ENCODE measurements at places on chromosomes 13 and 19.
A peak's percentile ranks its signal among the peaks of the same experiment; 100 is the strongest.

GRCh38 chr19:47153266-47153665 is 22.6 kb downstream of the SAE1 start:
- ATAC-seq: no peak

DNA sequence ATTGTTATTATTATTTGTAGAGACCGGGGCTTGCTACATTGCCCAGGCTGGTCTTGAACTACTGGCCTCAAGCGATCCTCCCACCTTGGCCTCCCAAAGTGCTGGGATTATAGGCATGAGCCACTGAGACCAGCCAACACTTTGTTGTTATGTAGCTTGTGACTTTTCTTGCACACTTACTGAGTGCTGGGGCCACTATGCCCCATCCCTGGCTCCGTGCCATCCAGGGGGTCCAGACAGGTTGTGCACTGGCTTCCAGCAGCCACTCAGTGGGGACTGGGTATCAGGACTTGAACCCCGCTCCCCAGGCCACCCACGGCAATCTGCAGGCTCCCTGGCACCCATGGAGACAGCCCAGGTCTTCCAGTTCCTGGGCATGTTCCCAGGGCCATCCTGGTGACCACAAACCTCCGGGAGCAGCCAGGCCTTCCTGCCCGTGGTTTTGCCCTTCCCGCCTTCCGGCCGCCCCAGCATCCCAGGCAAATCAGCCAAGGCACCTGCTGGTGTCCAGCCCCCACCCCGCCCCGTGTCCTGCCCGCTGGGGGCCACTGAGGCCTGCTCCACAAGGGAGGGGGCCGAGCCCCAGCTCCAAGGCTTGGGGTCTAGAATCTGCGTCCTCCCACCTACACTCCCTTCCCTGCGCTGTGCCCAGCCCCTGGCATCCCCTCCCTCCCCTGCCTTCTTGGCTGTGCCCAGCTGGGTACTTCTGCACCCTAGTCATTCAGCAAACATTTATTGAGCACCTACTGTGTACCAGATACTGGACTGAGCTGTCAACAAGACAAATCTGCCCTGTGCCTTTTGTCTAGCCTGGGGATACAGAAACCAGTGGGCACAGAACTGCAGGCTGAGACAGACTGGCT is 23.7 kb upstream of the SEMA6B start:
- ATAC-seq: no peak

GRCh38 chr13:72415817-72416216 is 311.6 kb downstream of the MZT1 start:
- ATAC-seq: no peak

DNA sequence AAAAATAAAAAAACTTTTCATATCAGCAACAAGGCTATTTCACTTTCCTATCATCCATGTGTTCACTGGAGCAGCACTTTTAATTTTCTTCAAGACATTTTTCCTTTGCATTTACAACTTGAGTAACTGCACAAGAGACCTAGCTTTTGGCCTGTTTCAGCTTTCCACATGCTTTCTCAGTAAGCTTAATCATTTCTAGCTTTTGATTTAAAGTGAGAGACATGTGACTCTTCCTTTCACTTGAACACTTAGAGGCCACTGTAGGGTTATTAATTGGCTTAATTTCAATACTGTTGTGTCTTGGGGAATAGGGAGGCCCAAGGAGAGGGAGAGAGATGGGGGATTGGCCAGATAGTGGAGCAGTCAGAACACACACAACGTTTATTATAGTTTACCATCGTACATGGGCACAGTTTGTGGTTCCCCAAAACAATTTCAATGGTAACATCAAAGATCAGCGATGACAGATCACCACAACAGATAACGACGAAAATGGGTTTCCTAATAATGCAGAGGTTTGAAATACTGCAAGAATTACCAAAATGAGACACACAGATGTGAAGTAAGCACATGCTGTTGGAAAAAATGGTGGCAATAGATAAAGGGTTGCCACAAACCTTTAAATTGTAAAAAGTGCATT is 117.6 kb downstream of the GGACT start:
- ATAC-seq: no peak

DNA sequence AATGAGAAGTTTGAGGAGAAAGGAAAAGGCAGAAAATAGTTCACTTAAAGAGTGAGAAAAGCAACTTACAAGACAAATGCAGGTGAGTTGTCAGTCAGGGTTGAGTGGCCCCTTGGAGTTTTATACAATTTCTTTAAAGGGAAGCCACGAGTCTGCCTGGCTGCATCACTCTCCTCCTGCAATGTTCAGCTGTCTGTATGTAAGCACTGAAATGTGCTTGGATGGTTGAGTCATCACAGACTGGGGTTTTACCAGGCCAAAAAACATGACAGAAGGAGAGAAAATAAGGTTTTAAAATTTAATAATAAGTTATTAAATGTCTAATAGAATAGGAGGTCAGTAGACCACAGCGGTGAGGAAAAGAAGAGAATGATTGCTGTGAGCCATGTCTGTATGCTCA is 51.0 kb upstream of the FGF14 start:
- ATAC-seq: no peak

DNA sequence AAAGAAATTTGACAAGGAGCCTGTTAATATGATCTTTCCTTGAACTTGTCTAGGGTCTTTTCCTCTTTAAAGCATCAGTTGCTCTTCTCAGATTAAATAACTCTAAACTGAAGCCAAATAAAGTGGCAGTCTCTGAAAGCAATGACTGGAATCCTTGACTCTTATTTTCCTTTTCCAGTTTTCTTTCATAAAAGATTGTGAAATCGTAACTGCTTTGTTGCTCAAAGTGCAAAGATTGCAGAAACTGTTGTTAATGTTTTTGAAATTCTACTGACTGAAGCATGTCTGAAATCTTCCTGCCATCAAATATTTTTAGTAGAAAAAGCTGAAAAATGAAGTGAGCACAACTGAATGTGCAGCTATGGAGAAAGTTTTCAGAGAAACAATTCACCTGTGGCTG is 1.9 kb downstream of the NHLRC3 start:
- ATAC-seq: no peak

DNA sequence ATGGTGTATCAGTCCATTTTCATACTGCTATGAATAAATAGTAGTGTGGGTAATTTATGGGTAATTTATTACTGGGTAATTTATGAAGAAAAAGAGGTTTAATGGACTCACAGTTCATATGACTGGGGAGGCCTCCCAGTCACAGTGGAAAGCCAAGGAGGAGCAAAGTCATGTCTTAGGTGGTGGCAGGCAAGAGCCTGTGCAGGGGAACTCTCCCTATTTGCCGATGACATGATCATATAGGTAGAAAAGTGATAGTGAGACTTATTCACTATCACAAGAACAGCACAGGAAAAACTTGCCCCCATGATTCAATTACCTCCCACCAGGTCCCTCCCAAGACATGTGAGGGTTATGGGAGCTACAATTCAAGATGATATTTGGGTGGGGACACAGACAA is 1137.7 kb downstream of the UQCRFS1 start:
- ATAC-seq: no peak

DNA sequence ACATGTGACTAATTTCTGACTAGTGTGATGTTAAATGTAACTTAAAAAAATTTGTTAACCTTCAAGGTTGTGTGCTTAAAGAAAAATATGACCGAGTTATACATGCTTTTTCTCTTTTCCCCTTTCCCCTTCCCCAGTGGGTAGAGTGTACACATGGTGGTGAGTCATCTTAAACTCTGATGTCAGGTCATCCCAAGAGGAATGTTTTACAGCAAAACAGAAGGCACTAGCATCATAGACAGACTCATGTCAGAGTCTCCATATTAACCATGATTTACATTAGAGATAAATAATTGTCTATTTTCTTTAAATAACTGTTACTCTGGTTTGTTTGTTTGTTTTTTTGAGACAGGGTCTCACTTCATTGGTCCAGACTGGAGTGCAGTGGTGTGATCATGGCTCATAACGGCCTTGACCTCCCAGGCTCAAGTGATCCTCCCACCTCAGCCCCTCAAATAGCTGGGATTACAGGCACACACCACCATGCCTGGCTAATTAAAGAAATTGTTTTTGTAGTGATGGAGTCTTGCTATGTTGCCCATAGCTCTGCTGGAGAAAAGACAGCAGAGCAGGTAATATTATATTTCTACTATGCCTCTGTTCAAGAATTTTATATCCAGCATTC is 160.4 kb upstream of the PCDH9 start:
- ATAC-seq: no peak

GRCh38 chr19:55370305-55370988 is at the start of gene IL11:
TSS of gene IL11 (minus strand) at chr19:55370463. CDS start at chr19:55370310, 153 bp downstream.
- ATAC-seq: no peak

- ATAC-seq: no peak
Measured at GRCh38 chr13:24005755-24006281, 108.5 kb upstream of the C1QTNF9B start.

DNA sequence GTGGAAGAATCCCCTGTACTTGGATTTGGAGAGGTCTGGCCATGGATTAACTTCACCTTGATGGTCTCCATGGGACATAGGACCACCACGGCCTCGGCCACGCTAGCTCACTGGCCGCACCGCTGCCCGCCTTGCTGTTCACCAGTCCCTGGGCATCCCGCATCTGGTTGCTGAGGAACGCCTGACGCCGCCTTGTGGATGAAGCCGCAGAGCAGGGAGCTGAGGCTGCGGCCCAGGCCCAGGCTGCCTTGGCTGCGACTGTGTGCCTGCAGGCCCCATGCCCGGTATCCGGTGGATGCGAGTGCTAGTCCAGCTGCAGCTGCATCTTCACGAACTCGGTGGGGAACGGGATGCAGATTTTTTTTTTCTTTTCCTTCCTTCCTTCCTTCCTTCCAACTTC is 1407.1 kb downstream of the UQCRFS1 start:
- no peak for ATAC-seq

- no peak for ATAC-seq
Measured at GRCh38 chr13:45209229-45209628, 8.4 kb upstream of the KCTD4 start.

GRCh38 chr19:3024509-3024869 is 4.6 kb downstream of the TLE2 start:
- ATAC-seq: peak; percentile 77

DNA sequence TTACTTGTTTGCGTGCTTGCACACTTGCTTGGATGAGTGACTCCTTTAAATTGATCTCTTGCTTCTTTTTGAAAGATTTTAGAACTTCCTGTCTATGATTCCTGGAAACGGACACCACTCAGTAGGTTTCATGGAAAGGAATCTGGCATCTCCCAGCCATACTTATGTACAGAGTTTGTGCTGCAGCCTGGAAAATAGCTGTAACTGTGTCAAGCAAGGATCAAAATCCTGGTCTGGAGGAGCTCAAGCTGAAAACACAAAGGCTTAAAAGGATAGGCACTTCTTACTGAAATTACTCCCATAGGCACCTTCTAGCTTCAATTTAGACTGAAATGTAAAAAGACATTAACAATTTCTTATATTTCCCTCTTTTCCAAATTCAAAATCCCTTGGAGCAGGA is 1.4 kb upstream of the FREM2 start:
- no peak for ATAC-seq

GRCh38 chr13:99059498-99060075 is 81.7 kb upstream of the DOCK9 start:
- ATAC-seq: no peak

GRCh38 chr13:47859165-47859564 is 141.9 kb downstream of the SUCLA2 start:
- no peak for ATAC-seq

DNA sequence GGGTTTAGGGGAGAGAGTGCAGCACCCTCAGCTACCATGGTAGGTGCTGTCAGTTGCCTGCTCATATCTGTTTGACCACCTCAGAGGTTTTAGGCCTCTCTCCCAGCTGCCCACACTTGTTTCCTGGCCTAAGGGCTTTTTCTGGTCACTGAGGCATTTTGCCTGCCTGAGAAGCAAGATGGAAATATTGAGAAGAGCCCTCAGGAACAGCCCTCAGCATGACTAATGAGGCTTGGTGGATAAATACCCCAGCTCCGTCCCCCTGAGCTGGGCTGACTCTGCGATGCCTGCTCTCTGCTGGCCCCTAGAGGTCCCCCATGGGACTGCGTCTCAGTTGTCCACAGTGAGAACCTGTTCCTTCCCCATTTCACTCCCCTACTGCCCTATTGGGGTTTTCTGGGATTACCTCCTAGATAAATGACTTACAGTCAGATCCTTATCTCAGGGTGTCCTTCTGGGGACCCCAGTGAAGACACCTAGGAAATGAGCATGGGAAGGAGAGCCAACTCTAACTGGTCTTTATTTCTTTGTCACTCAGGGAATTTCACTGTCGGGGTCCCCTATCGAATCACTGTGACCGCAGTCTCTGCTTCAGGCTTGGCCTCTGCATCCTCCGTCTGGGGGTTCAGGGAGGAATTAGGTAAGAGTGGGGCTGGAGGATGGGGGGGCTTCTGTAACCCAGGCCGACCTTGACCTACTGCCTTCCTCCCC is 13.3 kb downstream of the PALM3 start:
- ATAC-seq: peak; percentile 89

DNA sequence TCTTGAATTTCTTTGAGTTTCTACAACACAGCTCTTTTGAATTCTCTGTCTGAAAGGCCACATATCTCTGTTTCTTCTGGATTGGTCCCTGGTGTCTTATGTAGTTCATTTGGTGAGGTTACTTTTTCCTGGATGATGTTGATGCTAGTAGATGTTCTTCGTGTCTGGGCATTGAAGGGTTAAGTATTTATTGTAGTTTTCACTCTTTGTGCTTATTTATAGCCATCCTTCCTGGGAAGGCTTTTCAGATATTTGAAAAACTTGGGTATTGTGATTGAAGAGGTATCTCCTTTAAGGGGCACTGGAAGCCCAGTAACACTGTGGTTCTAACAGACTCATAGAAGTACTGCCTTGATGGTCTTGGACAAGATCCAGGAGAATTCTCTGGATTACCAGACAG is 338.5 kb upstream of the SPRY2 start:
- ATAC-seq: no peak

- no peak for ATAC-seq
Measured at GRCh38 chr13:110983241-110983640, 68.4 kb upstream of the ANKRD10 start.

- no peak for ATAC-seq
Measured at GRCh38 chr13:24651718-24652345, 28.4 kb upstream of the ATP12A start.

DNA sequence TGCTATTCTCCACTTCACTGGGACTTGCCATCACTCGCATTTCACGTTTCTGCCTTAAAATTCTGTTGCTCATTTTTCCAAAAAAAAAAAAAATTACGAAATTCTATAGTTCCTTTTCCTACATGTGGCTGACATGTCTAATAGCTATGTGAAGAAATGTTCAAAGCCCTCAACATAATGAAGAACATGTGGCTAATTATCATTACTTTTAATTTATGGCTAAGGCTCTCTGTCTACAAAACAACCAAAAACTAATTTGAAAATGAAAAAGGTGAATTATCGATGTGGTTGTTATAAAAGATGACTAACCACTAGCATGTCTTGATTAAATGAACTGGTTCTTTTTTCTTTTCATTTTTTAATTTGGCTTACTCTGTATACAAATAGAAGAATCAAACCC is 940.0 kb downstream of the EFNB2 start:
- ATAC-seq: no peak

DNA sequence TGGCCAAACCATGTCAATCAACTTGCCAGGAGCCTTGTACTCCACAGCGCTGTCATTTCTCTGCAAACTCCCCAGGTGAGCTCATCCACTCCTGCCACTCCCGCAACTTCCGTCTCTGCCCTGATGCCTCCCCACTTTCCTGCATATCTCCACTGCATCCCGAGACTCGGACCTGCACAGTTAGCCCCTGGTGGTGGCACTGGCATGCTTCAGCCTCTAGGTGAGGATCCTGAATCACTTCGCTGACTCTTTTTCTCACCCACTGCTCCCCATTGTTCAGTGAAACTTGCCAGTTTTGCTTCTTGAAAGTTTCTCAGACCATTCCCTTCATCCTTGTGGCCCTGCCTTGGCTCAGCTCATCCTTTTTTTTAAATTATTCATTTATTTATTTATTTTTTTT is 3.4 kb upstream of the CTU1 start:
- no peak for ATAC-seq

GRCh38 chr19:12261554-12261953 is 33.1 kb downstream of the ZNF44 start:
- no peak for ATAC-seq

Data from activated CD4-positive, CD25-positive, alpha-beta regulatory T cell treated with anti-CD3 and anti-CD28 coated beads, Interleukin-2, amount 50 U/mL, for 24 hours (primary cell).